Putamen (tissue), 1 donor: ENCODE measurements at places on chromosomes 5 and 9.

DNA sequence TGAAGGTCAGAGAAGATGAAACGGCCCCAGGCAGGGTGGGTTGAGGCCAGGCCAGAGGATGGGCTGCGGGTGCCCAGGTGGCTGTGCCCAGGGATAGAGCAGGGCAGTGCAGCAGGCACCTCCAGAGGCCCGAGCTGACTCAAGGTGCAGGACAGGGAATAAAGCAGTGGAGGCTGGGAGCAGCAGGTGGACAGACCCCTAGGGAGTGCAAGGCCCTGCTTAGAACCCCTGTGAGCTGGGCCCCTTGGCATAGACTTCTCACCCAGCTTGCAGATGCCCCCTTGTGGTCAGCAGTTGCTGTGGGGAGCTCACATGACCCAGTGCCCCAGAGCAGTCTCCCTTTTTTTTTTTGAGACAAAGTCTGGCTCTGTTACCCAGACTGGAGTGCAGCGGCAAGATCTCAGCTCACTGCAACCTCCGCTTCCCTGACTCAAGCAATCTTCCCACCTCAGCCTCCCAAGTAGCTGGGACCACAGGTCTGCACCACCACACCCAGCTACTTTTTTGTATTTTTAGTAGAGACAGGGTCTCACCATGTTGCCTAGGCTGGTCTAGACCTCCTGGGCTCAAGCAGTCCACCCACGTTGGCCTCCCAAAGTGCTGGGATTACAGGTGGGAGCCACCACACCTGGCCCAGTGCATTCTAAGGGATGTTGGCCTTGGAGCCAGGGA, 118.8 kb downstream of the WNK2 start:
- no peak for DNase-seq

- no peak for DNase-seq
Measured at GRCh38 chr9:87179553-87180340, 232.4 kb upstream of the GAS1 start.

DNA sequence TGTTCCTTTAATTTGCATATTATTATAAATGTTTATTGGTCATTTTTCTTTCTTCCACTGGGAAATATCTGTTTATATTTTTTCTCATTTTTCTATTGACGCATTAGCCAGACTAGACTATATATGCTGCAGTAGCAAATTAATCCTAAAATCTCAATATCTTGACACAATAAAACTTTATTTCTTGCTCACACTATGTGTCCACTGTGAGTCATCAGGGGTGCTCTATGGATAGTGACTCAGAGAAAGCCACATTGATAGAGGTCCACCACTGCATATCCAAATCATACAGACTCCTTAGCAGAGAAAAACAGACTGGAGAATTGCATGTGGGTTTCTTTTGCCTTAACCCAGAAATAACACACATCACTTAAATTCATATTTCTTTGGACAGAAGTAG, 20.8 kb downstream of the OR1L3 start:
- no peak for DNase-seq

GRCh38 chr5:33688526-33688925, 203.3 kb downstream of the ADAMTS12 start:
- no peak for DNase-seq

GRCh38 chr9:99867536-99867935, 38.9 kb upstream of the STX17 start:
- no peak for DNase-seq

DNA sequence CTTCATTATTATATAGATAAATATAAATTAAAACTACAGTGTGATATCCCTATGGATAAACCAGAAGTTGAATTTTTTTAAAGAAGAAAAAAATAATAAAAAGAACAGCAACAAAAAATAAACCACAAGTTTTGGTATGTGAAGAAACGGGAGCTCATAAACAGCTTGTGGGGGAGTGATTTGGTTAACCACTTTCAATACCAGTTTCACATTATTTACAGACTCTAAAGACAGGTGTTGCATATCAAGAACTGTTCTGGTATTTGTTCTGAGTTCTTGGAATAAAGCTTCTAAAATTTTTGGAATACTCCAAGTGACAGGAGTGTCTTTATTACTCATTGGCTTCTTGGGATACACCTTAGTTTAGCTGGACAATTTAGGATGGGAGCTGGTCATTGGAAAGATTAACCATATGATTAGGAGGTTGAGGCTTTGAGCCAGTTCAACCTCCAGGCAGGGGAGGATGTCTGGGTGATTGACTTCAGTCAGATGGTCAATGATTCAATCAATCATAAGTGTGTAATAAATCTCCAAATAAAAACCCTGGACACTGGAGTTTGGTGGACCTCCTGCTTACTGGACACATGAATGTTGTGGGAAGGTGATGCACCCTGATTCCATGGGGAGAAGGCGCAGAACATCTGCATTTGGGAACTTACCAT, 2223.1 kb upstream of the C9orf72 start:
- DNase-seq: no peak

- DNase-seq: no peak
Measured at GRCh38 chr5:21776466-21776865, 1076.7 kb downstream of the CDH12 start.

GRCh38 chr9:88993327-88993726, 2.1 kb downstream of the S1PR3 start:
- DNase-seq: no peak

- DNase-seq: no peak
Measured at GRCh38 chr9:69815313-69815712, 5.3 kb upstream of the CFAP95 start.

- DNase-seq: no peak
Measured at GRCh38 chr5:124157320-124157719, 589.1 kb downstream of the ZNF608 start.
